ENCODE measurements at places on chromosomes 3 and 15. TPM values are rescaled to one million over a fixed set of nuclear protein-coding genes. Genes with fewer than 3 reads are reported as not detected.

The GPR149 gene
- not detected for total RNA-seq

The SMAD6 gene
- 0.96 TPM for total RNA-seq

The MUC20 gene
- 1.7 TPM for total RNA-seq

The SPCS1 gene
- total RNA-seq = 47.5 TPM

The GOLGA8S gene
- total RNA-seq = not detected

The FAM3D gene
- 0.72 TPM for total RNA-seq

The ARNT2 gene
- total RNA-seq = 0.21 TPM

The NXPE3 gene
- total RNA-seq = 6.5 TPM

The SLC6A11 gene
- 2.7 TPM for total RNA-seq

The TRIM42 gene
- not detected for total RNA-seq

The PLIN1 gene
- 0.24 TPM for total RNA-seq

The GRIP2 gene
- total RNA-seq = not detected

The TEX55 gene
- not detected for total RNA-seq

The MB21D2 gene
- 16.6 TPM for total RNA-seq

The DPPA4 gene
- total RNA-seq = not detected

The CHAC1 gene
- total RNA-seq = 11.3 TPM

The PCOLCE2 gene
- 1.1 TPM for total RNA-seq

The RASL12 gene
- total RNA-seq = not detected

The ACKR2 gene
- 1.7 TPM for total RNA-seq

The INSYN1 gene
- total RNA-seq = not detected

The XIRP1 gene
- total RNA-seq = not detected

The BBS4 gene
- total RNA-seq = 6.4 TPM

The DNAH12 gene
- total RNA-seq = under 0.01 TPM

The KLF15 gene
- total RNA-seq = 3.2 TPM

The PRKCD gene
- total RNA-seq = 4.7 TPM

The ADAM10 gene
- 120 TPM for total RNA-seq

The XYLB gene
- total RNA-seq = 2.1 TPM

The FGF12 gene
- total RNA-seq = 0.24 TPM

The CYP1A2 gene
- not detected for total RNA-seq

The GPR62 gene
- not detected for total RNA-seq

The KIF15 gene
- total RNA-seq = 2.4 TPM

The HCLS1 gene
- 1.9 TPM for total RNA-seq

The FAM43A gene
- total RNA-seq = 3.1 TPM

The HDAC11 gene
- 14.7 TPM for total RNA-seq

The SH2D7 gene
- not detected for total RNA-seq

The ALDH1L1 gene
- 0.72 TPM for total RNA-seq

The CYP19A1 gene
- not detected for total RNA-seq

The KLHL40 gene
- total RNA-seq = not detected

All from tracheal epithelial cell (primary cell).